HCT116 (cell line): ENCODE measurements at places on chromosomes 1 and 21. TPM values are rescaled to one million over a fixed set of nuclear protein-coding genes. Genes with fewer than 3 reads are reported as not detected.

Gene MXRA8
- 0.74 TPM for total RNA-seq

DNA sequence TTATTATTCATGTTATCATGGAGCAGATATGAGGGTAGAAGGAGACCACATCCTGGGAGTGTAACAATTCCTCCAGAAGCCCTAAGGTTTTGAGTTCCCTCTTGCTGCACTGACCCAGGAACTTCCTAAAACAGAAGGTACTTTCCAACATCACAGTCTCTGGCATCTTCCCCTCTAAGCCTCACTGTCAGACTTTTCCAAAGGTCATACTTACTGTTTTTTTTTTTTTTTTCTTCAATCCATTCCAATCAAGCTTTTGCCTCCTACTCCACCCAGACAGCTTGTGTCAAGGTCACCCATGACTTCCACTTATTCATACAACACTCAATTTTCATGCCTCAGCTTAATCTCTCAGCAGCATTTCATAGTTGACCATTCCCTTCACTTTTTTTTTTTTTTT, 18.4 kb upstream of the UQCRHL start:
- H3K27ac ChIP-seq, result no peak overlapping the region
- peaks cover 7% of the 10 kb centered on the region for H3K4me1 ChIP-seq
- no peak overlapping the region for H3K4me3 ChIP-seq
- no peak for DNase-seq

Gene LTN1
- total RNA-seq, result 8.7 TPM

- peaks cover 46% of the 10 kb centered on the region for H3K4me1 ChIP-seq
- H3K36me3 ChIP-seq, result peaks cover 20% of the 10 kb centered on the region; the same call in 1 of the 2 replicates
- no peak for DNase-seq
These were observed 2.5 kb downstream of the RHOC start for GRCh38 chr1:112704391-112704933.

DNA sequence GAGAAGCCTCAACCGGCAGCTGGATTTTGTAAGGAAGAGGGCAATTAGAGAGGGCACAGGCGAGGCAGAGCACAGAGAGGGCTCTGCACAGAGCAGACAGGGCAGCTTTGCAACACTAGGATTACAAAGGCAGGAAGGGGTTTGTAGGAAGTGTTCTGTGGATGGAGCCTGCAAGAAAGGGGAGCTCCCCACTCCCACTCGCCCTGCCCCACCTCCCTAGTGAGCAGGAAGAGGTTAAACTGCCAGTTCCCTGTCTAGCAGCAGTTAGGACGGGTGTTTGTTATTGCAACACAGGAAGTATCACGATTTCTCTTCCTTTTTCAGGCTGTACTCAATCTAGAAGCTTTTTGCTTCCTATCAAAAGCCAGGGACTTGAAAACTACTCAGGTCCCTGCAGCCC, 63.3 kb upstream of the LRRC8D start:
- no peak overlapping the region for H3K4me3 ChIP-seq
- H3K4me1 ChIP-seq, result no peaks in the 10 kb centered on the region
- no peaks in the 10 kb centered on the region for H3K36me3 ChIP-seq
- no peaks in the 10 kb centered on the region; the same call in 1 of the 2 replicates for H3K27me3 ChIP-seq
- no peak for DNase-seq
- no peak overlapping the region for H3K27ac ChIP-seq

GRCh38 chr1:30189818-30190500, 533.4 kb downstream of the MATN1 start:
- H3K27me3 ChIP-seq, result peaks cover 19% of the 10 kb centered on the region; the same call in 1 of the 2 replicates
- DNase-seq, result no peak
- no peaks in the 10 kb centered on the region for H3K36me3 ChIP-seq
- no peak overlapping the region for H3K27ac ChIP-seq

GRCh38 chr1:245748240-245748639, 593.5 kb downstream of the KIF26B start:
- no peak overlapping the region for H3K27ac ChIP-seq
- H3K4me1 ChIP-seq, result no peaks in the 10 kb centered on the region
- no peaks in the 10 kb centered on the region for H3K36me3 ChIP-seq
- no peaks in the 10 kb centered on the region for H3K27me3 ChIP-seq
- DNase-seq, result no peak

Gene OR6K3
- total RNA-seq, result not detected

GRCh38 chr1:44650159-44650831, 24.0 kb downstream of the TMEM53 start:
- H3K4me3 ChIP-seq, result no peak overlapping the region
- no peak for DNase-seq
- H3K36me3 ChIP-seq, result peaks cover 21% of the 10 kb centered on the region; the same call in 1 of the 2 replicates
- no peaks in the 10 kb centered on the region for H3K27me3 ChIP-seq
- no peaks in the 10 kb centered on the region for H3K4me1 ChIP-seq

DNA sequence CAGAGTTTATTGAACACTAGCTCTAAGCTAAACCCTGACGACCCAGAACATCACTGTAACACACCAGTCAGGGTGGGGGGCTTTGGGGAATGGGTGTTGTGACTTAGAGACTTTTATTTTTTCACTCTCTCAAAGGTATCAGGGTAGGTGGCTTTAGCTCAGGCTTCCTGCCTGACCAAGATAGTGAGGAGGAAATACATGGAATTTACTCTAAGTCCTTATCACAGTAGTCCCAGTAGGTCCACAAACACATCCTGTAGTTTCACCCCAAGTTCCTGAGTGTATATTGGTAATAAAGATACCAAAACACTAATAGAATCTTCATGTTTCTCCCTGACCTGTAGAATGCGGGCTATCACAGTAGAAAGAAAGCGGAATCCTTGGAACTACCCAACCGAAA, 15.1 kb downstream of the GJA5 start:
- no peak overlapping the region for H3K27ac ChIP-seq
- no peak overlapping the region for H3K4me3 ChIP-seq
- H3K27me3 ChIP-seq, result no peaks in the 10 kb centered on the region
- DNase-seq, result no peak
- no peaks in the 10 kb centered on the region for H3K4me1 ChIP-seq

DNA sequence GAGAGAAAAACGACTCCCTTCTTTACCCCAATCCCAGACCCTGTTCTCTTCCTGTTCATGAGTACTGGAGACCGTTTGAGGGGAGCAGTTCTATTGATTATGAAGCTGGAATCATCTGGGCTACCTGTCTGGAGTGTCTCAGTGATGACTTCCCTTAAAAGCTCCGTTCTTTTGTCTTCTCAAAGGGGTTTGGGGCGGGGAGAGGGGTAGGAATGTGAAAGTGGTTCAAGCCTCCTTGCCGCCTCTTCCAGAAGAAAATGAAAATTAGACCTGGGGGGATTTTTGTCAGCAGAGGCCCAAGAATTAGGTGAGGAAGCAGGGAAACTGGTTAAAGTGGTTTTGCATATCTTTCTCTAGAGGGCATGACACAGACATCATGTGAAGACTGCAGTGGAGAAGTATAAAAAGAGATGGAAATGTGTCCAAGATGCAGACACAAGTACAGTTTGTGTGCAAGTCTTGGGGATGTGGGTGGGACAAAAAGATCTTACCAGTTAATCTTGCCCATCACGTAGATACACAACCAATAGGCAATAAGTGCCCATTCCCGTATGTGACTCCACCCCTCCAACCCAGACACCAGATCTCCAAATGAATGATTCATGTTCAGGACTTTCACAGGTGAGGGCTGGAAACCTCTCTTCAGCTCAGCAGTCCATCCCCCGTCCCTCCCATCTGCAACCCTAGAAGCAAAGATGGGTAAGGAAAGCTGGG, 470 bp upstream of the MTMR11 start:
- no peaks in the 10 kb centered on the region for H3K36me3 ChIP-seq
- peak; percentile 91 for DNase-seq
- H3K4me1 ChIP-seq, result peaks cover 39% of the 10 kb centered on the region
- H3K4me3 ChIP-seq, result peak overlapping the region; percentile 64
- H3K27me3 ChIP-seq, result no peaks in the 10 kb centered on the region

Gene CLCA1
- 0.12 TPM for total RNA-seq

Gene GJA9
- not detected for total RNA-seq

GRCh38 chr21:16085421-16085820, 355.6 kb downstream of the USP25 start:
- H3K4me1 ChIP-seq, result no peaks in the 10 kb centered on the region
- H3K4me3 ChIP-seq, result no peak overlapping the region
- H3K36me3 ChIP-seq, result no peaks in the 10 kb centered on the region
- no peak for DNase-seq
- H3K27ac ChIP-seq, result no peak overlapping the region
- H3K27me3 ChIP-seq, result no peaks in the 10 kb centered on the region

- DNase-seq, result no peak
- H3K27ac ChIP-seq, result no peak overlapping the region
- no peaks in the 10 kb centered on the region for H3K27me3 ChIP-seq
- no peaks in the 10 kb centered on the region for H3K4me1 ChIP-seq
- H3K4me3 ChIP-seq, result no peak overlapping the region
These were observed 67.2 kb upstream of the FOXD3 start for GRCh38 chr1:63255153-63255552.

- DNase-seq, result no peak
- H3K4me3 ChIP-seq, result no peak overlapping the region
- H3K4me1 ChIP-seq, result no peaks in the 10 kb centered on the region
These were observed 152.9 kb downstream of the ACTL8 start for GRCh38 chr1:17907999-17908398.

DNA sequence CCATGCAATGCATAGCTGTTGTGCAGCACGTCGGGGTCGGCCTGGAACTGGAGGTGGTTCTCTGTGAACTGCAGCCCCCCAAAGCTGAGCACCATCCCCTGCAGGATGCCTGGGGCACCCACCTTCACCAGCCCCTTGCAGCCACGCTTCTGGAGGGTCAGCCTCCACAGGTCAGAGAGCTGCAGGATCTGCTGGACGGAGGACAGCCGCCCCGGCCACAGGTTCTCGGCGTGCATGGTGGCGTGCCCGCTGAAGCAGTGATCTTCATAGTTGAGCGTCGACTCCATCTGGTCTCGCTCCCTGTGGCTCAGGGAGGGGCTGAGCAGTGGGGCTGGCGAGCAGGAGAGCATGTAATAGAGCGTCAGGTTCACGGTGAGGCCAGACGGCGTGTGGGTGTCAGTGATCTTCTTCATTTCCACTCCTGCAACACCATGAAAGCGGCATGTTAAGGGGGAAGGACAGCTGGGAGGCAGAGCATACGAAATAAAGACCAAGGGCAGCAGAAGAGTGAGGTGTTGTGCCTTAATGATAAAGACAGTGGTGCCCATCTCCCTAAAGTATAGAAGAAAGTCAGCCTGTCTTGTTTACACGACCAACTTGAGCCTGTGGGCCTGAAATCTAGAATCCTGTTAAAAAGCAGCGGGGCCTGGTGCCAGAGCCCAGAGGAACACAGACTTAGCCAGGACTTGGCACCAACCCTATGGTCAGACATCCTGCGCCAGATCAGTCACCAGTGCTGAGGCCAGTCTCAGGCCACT, 3.0 kb downstream of the KIAA2013 start:
- peaks cover 21% of the 10 kb centered on the region for H3K4me1 ChIP-seq
- peaks cover 25% of the 10 kb centered on the region for H3K36me3 ChIP-seq
- no peak overlapping the region for H3K4me3 ChIP-seq
- no peaks in the 10 kb centered on the region for H3K27me3 ChIP-seq

Gene RPE65
- not detected for total RNA-seq

DNA sequence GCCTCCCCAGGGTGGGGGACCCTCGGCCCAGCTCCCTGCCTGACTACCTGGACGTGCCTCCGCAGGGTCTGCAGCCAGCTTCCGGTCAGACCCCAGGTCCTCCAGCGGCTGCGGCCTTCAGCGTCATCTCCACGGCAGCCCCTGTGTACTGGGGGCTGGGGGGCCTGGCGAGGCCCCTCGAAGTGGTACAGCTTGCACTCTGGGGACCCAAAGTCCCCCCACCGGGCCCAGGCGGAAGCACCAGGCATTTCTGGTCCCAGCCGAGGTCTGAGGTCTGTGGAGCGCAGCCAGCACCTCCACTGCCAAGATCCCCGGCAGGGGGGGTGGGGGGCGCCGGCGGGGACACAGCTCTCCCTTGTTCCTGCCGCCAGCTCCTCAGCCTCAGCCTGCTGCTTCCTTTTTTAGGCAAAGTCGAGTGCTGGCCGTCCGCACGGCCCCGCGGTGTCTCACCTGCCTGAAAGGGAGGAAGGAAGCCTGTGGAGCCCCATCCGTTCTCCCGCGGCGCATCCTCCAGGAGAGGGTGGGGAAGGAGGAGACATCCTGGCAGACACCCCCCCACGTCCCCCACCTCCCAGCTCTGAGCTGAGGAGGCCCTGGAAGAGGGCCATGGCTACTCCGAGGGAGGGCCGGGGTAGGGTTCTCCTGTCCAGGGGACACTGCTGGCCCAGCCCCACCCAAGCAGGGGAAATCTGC, 1.2 kb upstream of the VWA1 start:
- no peaks in the 10 kb centered on the region for H3K27me3 ChIP-seq
- no peak for DNase-seq
- peaks cover 45% of the 10 kb centered on the region for H3K4me1 ChIP-seq
- peak overlapping the region; percentile 80 for H3K4me3 ChIP-seq
- no peaks in the 10 kb centered on the region for H3K36me3 ChIP-seq
- peak overlapping the region; percentile 99 for H3K27ac ChIP-seq

- DNase-seq, result no peak
- no peaks in the 10 kb centered on the region for H3K4me1 ChIP-seq
- H3K27me3 ChIP-seq, result peaks cover 19% of the 10 kb centered on the region; the same call in 1 of the 2 replicates
- no peaks in the 10 kb centered on the region for H3K36me3 ChIP-seq
- no peak overlapping the region for H3K4me3 ChIP-seq
These were observed 139.5 kb downstream of the PAPPA2 start for GRCh38 chr1:176602388-176603004.

Gene NBPF4
- not detected for total RNA-seq

GRCh38 chr1:37481289-37482003, 7.1 kb downstream of the ZC3H12A start:
- no peaks in the 10 kb centered on the region for H3K27me3 ChIP-seq
- no peak overlapping the region; the same call in 1 of the 2 replicates for H3K27ac ChIP-seq
- H3K4me1 ChIP-seq, result peaks cover 50% of the 10 kb centered on the region
- H3K4me3 ChIP-seq, result no peak overlapping the region
- no peak for DNase-seq

DNA sequence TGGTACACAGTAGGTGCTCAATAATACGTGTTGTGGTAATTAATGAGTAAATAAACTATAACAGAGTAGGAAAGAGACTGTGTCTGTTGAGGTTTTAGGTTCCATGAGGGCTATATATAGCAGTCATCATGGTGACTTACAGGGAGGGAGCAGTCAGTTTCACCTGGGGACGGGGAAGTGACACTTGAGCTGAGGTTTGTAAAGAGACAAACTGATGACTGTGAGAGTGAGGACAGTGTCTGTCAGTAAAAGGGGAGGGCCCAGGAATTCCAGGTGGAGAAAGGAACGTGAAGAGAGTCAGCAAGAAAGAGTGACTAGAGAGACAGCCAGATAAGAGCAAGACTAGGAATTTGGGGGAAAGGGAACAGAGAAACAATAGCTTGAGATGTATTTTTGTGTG, 30.2 kb downstream of the ABCA4 start:
- no peak for DNase-seq
- H3K4me3 ChIP-seq, result no peak overlapping the region
- no peak overlapping the region for H3K27ac ChIP-seq
- H3K4me1 ChIP-seq, result peaks cover 9% of the 10 kb centered on the region
- H3K27me3 ChIP-seq, result no peaks in the 10 kb centered on the region

Gene TRAF3IP3
- 0.34 TPM for total RNA-seq

DNA sequence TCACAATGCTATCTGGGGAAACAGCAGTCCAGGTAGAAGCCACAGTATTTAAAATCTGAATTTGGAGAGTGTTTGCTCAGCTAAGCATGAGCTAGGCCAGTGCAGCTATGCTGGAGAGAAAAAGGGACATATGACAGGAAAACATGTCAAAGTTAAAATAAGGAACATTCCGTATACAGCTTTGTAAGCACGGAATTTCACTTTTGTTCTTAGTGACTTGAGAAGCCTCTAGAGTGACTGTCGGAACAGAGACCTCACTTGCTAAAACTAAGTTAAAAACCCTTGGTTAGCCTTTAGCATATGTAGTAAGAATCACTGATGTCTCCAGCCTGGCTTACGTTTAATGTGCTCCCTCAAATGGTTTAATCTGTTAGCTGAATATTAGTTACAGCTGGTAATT, 661.7 kb downstream of the KCNT2 start:
- no peaks in the 10 kb centered on the region for H3K4me1 ChIP-seq
- no peak for DNase-seq
- no peak overlapping the region for H3K27ac ChIP-seq
- H3K27me3 ChIP-seq, result no peaks in the 10 kb centered on the region
- H3K36me3 ChIP-seq, result no peaks in the 10 kb centered on the region

Gene ZNF687
- total RNA-seq, result 34.3 TPM
